ENCODE measurements at places on chromosomes 2 and 18.
A peak's percentile ranks its signal among the peaks of the same experiment; 100 is the strongest.

DNA sequence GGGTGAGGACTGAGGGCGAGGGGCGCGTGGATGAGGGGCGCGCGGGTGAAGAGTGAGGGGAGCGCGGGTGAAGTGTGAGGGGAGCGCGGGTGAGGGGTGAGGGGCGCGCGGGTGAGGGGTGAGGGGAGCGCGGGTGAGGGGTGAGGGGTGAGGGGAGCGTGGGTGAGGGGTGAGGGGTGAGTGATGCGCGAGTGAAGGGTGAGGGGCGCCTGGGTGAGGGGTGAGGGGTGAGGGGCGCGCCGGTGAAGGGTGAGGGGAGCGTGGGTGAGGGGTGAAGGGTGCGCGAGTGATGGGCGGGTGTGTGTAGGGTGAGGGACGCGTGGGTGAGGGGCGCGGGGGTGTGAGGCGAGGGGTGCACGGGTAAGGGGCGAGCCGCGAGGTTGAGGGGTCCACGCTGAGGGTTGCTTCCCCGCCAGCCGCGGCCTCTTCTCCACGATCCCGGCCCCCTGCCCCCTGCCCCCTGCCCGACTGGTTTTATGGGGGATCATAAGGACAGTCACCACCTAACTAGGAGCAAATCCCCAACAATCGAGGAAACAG is 1.1 kb upstream of the SLC66A2 start:
- no peak for DNase-seq

GRCh38 chr2:130823886-130824491 is 12.7 kb upstream of the ARHGEF4 start:
- DNase-seq, result no peak

DNA sequence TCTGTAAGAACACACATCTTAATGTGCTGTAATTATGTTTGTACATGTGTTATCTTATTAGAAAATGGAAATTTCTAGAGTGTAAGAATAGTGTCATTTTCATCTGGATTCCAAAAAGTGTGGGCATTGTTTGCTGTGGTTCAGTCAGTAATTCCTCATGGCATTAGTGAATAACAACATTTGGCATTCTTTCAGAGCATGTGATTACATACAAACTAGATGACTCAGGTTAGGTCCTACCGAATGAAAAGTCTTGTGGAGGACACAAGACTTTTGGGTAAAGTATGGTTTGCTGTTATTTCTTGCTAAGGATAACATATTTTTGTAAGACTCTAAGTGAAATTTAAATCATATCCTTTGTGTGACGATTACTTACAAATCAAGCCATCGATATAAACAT is 593.1 kb upstream of the NRXN1 start:
- no peak for DNase-seq

DNA sequence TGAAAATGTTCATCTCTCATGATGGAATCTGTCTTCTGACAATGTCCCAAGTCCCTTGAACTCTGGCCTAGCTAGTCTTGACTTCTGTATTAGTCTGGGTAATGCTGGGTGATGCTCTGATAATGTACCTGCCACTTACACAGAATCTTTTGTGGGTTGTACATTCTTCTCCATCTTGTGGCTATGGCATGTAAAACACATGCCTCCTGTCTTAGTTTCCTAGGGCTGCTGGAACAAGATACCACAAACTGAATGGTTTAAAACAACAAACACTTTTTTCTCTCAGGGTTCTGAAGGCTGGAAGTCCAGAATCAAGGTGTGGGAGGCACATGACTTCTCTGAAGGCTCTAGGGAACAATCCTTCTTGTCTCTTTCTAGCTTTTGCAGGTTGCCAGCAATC is 57.1 kb downstream of the RAPGEF4 start:
- no peak for DNase-seq

- no peak for DNase-seq
Observed at GRCh38 chr2:237966250-237966564, 607 bp upstream of the UBE2F start.

DNA sequence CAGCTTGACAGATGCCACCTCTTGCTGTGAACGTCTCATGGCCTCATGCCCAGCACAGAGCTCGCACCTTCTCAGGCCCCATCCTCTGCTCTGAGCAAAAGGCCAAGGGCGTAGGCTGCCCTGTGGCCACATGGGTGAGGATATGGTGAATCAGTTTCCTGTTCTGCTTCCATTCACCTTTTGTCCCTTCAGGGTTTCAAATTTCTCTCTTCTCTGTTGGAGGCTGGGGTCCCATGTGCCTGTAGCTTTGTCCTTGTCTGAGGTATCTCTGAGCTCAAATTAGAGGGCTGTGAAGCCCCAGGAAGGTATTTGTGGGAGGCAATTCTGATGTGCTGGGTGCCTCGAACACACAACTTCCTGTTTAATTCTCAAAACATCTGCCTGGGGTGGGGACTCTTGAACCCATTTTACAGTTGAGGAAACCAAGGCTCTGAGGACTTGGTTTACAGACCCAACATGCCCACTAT is 29.0 kb downstream of the ZAP70 start:
- DNase-seq, result no peak

GRCh38 chr2:145801210-145801609 is 1281.3 kb upstream of the ZEB2 start:
- DNase-seq, result no peak

GRCh38 chr2:119704670-119705120 is 25.7 kb downstream of the TMEM177 start:
- no peak for DNase-seq

GRCh38 chr2:74502147-74502719 is 2.8 kb upstream of the LBX2 start:
- DNase-seq, result no peak

DNA sequence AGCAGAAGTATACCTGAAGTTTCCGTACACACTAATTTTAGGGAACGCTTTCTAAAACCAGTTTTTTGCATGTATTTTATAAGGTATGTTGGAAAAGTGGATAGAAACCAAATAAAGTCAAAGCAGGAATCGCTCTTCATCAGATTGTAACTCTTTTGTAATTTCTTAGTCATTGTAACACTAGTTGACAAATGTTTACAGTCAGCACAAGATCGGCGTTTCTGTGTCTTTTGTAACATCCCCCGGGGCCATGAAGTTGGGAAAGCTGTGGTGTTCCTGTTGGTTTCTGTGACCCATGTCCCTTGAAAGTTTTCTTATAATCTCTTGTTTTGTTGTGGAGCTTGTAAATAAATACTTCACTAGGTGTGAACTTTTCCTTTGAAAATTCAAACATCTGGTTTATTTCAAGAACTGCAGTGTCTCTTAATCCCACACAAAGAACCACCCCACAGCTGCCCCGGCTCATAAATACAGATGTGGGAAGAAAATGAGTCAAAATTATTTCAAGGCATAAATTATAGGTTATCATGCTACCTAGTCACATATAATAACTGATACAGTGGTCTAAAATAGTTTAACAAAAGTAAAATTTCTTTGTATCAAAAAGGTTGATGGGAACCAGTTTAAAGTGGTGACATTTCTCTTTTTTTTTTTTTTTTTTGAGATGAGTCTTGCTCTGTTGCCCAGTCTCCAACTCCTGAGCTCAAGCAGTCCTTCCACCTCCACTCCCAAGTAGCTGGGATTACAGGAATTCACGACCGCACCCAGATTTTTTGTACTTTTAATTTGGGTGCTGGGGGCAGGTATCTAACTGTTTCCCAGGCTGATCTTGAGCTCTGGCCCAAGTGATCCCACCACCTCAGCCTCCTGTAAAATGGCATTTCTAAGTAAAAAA is 751 bp upstream of the NMI start:
- no peak for DNase-seq

DNA sequence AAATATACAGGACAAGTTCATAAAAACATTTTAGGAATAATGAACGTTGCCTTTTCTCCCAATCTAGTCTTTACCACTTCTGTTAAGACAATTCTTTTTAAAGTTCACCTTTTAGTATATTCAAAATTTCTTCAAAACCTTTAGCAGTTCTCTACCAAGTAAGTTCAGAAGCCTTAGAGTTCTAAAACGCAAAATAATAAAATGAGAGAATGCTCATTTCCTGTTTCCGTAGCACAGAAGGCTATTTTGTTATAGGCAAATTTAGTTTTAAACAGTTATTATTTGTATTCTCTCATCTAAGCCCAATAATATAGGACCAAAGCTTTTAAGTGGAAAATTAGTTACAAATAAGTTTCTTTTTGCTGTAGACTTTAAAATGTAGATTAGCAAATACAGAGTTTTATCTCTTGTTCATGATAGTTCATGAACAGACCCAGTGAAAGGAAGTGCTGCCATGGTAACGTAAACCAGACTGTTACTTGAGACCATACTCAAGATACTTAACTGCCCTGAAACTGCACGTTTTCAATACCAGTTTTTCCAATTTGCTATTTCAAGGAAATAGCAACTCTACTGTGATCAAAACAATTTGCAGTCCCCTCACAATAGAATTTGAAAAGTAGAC is 173.1 kb upstream of the STON1 start:
- DNase-seq, result no peak

GRCh38 chr2:182351427-182351826 is 75.4 kb downstream of the PDE1A start:
- no peak for DNase-seq

DNA sequence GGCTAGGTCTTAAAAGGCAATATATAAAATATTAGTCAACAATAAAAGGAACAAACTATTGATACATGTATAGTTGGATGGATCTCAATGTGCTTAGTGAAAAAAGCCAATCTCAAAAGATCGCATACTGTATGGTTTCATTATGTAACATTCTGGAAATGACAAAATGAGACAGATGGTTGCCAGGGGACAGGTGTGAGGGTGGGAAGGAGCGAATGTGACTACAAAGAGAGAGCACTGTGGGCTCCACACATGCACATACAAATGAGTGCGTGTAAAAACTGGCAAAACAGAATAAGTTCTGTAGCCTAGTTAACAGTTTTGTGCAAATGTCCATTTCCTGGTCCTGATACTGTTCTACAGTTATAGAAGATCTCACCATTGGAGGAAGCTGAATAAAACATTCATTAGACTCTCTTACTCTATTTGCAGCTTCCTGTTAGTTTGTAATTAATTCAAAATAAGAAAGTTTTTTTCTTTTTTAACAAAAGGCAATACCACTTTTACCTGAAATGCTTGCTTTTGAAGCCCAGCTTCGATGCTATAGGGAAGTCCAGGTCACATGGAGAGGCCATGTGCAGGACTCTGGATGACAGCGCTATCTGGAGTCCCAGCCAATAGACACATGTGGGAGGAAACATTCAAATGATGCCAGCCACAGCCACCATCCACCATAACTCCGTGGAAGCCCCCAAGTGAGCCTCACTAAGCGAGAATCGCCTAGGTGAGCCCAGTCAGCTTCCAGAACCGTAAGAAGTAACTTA is 21.0 kb upstream of the C2orf80 start:
- no peak for DNase-seq

DNA sequence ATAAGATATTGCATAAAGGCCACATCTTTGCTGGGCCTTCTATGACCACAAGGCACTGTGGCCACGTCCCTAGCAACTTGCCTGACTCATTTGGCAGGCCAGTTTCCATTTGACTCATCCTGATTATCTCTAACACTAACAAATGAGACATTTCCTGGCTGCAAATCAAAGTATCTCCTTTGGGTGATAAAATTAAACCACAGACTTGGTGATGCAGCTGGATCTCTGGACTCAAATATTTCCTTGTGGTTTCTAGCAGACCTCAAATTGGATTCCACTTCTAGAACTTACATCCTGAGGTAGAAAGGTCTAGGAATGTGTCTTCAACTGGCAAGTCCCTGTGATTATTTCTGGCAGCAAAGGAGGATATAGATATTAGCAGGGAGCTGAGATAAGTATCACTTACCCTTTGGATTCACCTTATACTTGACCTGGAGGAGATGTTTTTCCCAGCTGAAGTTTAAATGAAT is 167.9 kb upstream of the NXPH2 start:
- DNase-seq, result no peak

GRCh38 chr2:187188783-187189631 is 259.0 kb downstream of the CALCRL start:
- no peak for DNase-seq

DNA sequence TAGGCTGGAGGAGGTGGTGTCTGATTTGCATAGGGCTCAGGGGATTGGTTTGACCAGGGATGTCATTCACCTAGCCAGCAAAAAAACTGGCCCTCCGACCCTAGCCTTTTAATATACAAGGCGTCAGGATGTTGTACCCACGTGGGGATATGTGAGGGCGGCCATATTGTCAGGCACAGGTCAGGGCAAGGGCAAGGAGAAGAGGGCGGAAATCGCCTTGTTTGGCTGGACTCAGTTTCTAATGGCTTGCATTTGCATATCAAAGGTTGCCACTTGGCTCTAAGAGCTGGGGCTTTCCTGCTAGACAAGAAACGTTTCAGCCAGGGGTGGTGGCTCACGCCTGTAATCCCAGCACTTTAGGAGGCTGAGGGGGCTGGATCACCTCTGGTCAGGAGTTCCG is 24.9 kb upstream of the PDCL3 start:
- DNase-seq, result no peak

GRCh38 chr2:10223932-10224720 is 78.6 kb upstream of the HPCAL1 start:
- no peak for DNase-seq

DNA sequence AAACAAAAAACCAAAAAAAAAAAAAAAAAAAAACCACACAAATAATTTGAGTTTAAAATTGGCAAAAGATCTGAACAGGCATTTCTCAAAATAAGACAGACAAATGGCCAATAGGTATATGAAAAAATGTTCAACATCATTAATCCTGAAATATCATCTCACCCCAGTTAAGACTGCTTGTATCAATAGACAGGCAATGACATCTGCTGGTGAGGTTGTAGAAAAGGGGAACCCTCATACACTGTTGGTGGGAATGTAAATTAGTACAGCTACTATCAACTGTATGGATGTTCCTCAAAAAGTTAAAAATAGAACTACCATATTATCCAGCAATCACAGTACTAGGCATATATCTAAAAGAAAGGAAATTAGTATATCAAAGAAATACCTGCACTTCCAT is 523.1 kb downstream of the XIRP2 start:
- no peak for DNase-seq

GRCh38 chr2:118834901-118835745 is 12.3 kb downstream of the EN1 start:
- DNase-seq, result no peak

GRCh38 chr2:63058144-63058920 is 7.7 kb downstream of the OTX1 start:
- DNase-seq, result no peak

- DNase-seq, result no peak
Observed at GRCh38 chr2:136384531-136385303, 266.8 kb upstream of the CXCR4 start.

GRCh38 chr2:220104871-220105351 is 477.5 kb downstream of the SLC4A3 start:
- DNase-seq, result no peak

DNA sequence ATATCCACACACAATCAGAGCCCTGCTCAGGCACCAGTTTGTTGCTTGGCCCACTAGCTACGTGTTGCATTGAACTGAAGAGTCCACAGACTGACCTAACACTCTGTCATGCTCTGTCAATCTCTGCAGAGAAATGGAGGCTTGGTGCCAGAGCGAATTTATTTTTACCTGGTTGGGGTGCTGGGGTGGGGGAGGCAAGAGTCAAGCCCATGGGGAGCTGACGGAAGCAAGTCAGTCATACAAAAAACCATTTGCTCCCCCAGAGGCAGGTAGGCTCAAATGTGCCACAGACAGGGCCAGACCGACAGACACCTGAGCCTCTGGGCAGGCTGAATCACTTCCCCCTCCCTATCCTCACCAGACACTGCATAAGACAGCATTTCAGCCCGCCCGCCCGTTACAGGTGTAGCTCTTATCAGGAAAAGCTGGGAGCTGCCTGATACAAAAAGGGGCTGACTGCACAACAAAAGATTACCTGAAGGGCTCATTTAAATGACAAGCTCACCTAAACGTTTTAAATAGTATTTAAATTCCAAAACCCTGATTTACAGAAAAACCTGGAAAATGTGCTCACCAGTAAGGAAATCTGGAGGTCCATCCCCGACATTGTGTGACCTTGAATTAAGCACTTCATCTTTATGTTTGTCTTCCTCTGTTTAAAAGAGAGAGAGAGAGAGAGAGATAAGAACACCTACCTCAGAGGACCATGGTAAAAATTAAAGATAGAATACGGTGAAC is 2.1 kb upstream of the PCBP1 start:
- peak; percentile 40 for DNase-seq
